ENCODE measurements at places on chromosomes 11 and 22. TPM values are rescaled to one million over a fixed set of nuclear protein-coding genes. Genes with fewer than 3 reads are reported as not detected.

GRCh38 chr11:100855466-100856067 lies 168.5 kb downstream of the ARHGAP42 start:
- DNase-seq: peak; percentile 60

DNA sequence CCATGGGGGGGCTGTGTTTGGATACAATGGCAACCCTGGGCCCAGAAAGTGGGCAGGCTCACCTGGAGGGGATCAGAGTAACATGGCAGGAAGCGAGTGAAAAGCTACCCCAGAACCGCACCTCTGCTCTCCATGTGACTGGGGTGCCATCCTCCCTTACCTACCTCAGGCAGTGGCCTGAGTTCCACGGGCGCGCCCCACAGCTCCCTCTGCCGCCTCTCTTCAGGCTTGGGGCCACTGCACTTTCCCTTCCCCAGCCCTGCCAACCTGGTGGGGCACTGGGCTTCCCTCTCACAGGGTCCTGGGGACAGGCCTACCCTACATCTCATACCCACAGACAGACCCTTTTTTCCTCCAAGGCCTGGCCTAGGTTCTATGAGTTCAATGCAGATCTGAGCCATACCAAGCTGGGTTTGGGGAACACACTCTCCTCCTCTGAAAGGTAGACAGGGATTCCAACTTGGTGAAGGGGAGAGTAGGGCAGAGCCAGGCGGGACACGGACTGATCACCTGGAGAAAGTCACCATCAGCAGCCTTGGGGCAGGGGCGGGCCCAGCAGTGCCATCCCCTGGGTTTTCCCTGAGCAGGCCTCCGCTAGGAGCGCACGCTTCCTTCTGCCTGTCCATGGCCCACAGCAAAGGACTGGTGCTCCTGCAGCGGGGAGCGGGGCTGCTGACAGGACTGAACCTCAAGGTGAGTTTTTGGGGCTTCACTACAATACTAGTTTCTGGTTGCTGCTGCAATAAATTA lies 7.1 kb downstream of the GALR3 start:
- DNase-seq: no peak

DNA sequence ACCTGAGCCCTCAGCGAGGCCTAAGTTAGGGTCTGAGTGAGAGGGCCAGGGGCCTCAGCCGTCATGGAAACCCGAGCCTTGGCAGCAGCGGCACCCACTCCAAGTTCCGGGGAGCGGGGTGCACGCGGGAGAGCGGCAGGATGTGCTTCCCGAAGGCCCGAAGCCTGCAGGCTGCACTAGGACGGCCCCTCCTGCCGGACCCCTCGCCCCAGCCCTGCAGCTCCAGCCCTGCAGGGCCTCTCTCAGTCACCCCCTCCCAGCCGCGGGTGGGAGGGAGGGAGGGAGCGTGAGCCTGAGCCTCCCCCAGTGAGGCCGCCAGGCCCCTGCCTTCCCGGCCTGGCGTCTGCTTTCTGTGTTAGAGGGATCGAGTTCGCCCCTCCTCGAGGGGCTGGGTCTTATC lies 22.6 kb downstream of the MRPL23 start:
- DNase-seq: no peak

GRCh38 chr11:7520981-7521487 lies 7.2 kb downstream of the PPFIBP2 start:
- DNase-seq: no peak

- DNase-seq: no peak
These were observed 39.3 kb upstream of the RFPL3 start for GRCh38 chr22:32318361-32318760.

GRCh38 chr11:72446929-72447769 lies 12.8 kb upstream of the CLPB start:
- peak; percentile 48 for DNase-seq

Gene LIMK2
- total RNA-seq: 45.8 TPM

GRCh38 chr11:8613036-8613435 lies 19.0 kb upstream of the STK33 start:
- no peak for DNase-seq

Gene NRIP3
- 42.7 TPM for total RNA-seq

Gene SLC22A12
- total RNA-seq: not detected

Gene TIMP3
- total RNA-seq: 6.3 TPM

DNA sequence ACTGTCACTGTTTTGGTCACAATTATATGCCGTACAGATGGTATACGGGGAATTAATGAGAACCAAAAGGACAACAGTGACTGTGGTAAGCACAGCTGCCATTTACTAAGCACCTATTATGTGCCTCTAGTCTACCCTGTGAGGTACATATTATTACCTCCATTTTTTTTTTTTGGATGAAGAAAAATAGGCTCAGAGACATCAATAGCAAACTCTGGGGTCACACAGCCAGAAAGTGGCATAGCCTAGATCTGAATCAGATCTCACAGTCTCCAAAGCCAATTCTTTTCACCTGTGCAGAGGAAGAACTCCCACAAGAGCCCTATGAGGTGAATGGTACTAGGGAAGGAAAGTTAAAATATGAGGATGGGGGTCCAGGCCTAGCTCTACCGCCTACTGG lies 68.9 kb downstream of the USP35 start:
- DNase-seq: no peak

Gene OLFML1
- total RNA-seq: not detected

DNA sequence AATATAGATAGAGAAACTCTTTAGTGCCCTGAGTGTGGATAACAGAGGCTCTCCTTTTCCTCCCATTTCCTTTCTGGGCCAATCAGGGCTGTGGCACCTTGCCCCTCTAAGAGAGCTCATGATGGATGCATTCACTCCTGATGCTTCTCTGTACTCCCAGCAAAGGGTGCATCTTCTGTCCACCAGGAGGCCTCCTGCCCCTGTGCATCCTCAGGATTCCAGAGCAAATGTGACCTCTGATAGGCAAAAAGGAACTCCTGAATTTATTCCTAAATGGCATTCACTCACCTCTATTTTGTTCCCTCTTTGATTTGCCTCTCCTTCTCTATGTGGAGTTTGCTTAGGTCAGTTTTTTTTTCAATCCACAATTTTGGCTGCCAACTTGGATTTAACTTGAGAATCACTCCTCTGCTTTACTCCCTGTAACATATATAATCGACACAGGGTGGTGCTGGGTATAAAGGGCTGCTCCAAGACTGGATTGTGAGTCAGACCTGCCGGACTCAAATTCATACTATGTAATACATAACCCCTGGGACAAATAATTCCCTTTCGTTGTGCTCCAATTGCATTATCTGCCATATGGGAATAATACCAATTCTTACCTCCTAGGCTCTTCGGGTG lies 1.1 kb upstream of the MRGPRX4 start:
- DNase-seq: peak; percentile 73

GRCh38 chr11:122882857-122883645 lies 492 bp downstream of the JHY start:
- peak; percentile 50 for DNase-seq

- DNase-seq: no peak
These were observed 6.5 kb downstream of the PELI3 start for GRCh38 chr11:66473167-66473566.

DNA sequence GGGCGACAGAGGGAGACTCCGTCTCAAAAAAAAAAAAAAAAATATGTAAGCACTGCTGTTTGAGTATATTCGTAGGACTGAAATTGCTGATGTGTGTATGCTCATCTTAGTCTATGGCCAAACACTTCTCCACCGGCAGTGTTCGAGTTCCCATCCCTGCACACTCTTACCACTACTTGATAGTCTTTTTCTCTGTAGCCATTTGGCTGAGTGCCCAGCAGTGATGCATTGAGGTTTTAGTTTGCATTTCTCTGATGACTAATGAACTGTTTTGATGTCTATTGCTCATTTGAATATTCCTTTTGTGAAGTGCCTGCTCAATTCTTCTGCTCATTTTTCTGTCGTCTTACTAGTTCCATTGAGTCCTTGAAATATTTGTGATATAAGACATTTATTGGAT lies 1.9 kb downstream of the TIRAP start:
- no peak for DNase-seq

DNA sequence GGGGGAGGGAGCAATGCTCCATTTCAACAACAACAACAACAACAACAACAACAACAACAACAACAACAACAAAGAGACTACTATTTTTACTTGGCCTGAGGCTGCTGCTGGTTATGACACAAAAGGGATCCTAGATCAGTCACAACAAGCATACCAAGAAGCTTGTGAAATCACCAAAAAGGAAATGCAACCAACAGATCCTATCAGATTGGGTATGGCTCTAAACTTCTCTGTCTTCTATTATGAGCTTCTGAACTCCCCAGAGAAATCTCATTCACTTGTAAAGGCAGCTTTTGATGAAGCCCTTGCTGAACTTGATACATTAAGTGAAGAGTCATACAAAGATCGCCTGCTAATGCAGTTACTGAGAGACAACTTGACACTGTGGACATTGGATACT lies 10.5 kb upstream of the MS4A2 start:
- DNase-seq: no peak

DNA sequence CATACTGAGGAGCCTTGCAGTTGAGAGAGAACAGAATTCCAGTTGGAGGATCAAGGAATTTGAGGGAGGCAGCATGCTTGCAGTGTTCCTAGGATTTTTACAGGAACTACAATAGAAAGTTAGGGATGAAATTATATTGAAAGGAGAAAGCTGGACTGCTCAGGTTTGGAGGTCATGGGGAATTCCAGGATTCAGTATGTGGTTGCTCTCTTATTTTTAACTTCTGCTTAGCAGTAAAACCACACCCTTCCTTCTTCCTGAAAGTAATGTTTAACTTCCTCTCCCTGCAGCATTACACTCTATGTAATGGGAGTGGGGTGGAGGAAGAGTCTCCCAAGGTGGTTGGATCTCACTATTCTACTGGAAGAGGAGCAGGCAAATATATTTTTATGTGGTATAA lies 31.3 kb downstream of the CTNND1 start:
- no peak for DNase-seq

DNA sequence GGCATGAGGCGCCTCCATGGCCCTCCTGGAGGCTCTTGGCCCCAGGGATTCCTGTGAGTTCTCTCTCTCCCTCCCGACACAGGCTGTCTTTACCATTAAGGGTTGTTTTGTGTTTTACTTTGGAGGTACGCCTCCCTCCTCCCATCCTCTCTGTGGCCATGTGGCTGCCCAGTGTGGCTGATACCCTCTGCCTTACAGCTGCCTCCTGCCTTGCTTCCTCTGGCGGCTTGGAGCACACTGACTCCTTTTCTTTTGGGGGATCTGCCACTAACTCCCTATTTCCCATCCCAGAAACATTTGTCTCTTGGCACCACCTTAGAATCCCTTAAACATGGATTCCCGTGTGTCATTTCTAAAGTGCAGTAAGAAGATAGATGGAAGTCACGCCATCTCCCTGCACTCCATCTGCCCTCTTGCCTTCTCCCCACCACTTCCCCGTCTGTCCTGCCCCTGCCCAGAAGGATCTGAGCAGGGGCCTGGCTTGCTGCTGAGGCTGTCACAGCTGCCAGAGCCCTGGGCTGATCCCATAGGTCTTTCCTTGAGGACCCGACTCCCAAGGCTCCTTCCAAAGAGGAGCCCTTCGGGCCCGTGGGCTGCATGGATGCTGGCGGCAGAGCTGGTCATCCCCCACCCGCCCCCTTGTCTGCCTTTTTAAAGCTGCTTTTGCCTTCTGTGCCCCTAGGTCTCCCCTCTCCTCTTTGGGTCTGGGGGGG lies 15.1 kb upstream of the ACR start:
- DNase-seq: no peak

Gene OR51B4
- not detected for total RNA-seq

GRCh38 chr11:114252767-114253166 lies 43.4 kb upstream of the NNMT start:
- DNase-seq: no peak

Gene BRSK2
- 8.2 TPM for total RNA-seq

DNA sequence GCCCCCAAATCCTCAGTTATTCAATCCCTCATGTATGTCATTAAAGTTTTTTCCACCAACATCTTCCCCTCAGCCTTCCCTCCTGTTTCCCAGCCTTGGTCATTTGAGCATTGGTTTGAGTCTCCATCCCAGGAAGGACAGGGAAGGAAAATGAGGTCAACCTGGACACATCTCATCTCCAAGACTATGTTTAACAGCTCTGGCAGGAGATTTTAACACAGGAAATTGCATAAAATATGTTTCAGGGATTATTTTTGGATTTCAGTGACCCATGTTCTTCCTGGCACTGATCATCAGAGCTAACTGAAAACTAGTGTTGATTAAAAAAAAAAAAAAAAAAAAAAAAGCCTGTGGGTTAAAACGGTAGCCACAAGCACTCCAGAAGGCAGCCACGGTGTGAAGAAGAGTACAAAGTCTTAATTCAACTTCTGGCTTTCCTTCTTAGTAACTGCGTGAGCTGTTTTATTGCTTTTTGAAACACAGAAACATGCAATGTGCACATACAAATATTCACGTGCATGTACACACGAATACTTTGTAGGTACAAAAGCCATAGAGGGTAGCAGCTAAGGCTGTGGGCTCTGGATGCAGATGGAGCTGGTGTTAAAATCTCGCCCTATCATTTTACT lies 164.4 kb upstream of the DDI1 start:
- DNase-seq: no peak

GRCh38 chr11:76649011-76649410 lies 21.5 kb downstream of the LRRC32 start:
- DNase-seq: no peak

Gene EP300
- total RNA-seq: 57.9 TPM

DNA sequence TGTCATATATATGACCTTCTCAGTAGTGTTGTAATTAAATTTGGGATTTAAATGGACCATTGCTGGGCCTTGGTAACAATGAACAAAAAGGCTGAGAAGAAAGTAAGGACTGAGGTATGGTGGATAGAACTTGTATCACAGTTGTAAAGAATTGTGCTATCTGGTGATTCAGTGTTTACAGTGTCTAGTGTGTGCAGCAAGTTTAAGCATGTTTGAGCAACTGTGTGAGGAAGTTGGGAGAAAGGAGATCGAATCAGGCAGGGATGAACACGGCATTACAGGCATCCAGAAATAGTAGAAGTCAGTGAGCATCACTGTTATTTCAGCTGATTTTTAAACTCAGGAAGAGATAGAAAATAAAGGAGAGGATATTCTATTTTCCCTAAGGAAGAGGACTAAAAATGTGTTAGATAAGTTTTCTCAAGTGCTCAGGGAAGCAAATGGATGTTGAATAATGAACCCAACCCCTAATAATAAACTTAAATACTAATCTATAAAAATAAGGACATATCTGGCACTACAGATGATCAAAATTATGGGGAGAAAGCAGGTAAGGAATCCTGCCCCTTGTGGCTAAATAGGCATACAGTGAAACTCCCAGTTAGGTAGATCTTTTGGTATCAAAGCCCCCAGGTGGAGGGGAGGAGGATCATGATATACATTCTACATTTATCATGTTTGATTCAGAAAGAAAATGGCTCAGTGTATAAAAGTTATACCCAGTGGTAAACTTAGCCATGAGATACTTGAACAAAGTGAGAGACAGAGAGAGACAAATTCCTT lies 361.0 kb upstream of the ANO3 start:
- DNase-seq: no peak

DNA sequence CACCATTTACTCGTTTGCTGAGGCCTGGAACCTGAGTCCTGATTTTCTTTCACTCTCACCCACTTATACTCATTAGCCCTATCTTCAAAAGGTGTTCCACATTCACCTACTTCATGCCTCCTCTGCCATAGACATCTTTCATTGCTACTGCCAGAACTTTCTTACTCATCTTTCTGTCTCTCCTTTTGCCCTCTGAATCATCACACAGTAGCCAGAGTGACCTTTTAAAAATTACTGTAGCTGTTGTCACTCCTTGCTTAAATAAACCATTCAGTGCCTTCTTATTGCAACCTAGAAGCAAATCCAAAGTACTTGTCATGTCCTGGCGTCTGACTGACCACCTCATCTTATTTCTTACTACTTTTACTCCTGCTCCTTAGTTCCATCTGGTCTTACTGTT lies 38.2 kb downstream of the ATXN10 start:
- DNase-seq: no peak

Data from neural progenitor cell (in vitro differentiated cells).